ENCODE measurements at places on chromosomes 2 and 18.

GRCh38 chr2:172437419-172438341 is 10.3 kb downstream of the ITGA6 start:
- DNase-seq, result peak; percentile 66

DNA sequence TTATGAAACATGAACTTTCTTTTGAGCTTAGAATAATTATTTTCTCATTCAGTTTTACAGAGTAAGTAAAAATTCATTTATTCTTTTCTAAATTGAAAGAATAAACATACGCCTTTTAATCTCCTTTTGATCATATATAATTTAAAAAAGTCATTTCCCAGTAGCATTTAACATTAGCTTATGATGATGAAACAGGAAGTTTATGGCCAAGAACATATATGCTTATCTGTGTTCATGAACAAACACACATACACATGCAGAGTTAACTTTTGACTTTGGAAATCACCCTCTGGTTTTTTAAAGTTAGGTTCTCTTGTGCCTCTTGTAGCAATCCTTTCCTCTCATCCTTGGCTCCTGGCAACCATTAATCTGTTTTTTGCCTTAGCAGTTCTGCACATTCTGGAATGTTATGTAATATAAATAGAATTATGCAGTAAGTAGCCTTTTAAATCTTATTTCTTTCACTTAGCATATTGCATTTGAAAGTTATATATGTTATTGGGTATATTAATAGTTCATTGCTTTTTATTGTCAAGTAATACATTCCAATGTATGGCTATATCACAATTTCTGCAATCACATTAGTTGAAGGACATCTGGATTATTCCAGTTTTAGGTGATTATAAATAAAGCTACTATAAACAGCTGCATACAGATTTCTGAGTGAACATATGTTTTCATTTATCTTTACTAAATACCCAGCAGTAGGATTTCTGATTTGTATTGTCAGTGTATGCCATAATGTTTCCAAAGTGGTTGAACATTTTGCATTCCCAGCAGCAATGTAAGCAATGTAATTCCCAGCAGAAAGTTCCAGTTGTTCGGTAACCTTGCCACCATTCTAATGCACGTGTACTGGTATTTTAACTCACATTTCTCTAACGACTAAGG is 210.3 kb downstream of the ZRANB3 start:
- DNase-seq, result no peak

GRCh38 chr2:88091943-88092342 is 24.3 kb downstream of the SMYD1 start:
- DNase-seq, result no peak

GRCh38 chr2:29326926-29327325 is 211.7 kb downstream of the CLIP4 start:
- DNase-seq, result no peak

DNA sequence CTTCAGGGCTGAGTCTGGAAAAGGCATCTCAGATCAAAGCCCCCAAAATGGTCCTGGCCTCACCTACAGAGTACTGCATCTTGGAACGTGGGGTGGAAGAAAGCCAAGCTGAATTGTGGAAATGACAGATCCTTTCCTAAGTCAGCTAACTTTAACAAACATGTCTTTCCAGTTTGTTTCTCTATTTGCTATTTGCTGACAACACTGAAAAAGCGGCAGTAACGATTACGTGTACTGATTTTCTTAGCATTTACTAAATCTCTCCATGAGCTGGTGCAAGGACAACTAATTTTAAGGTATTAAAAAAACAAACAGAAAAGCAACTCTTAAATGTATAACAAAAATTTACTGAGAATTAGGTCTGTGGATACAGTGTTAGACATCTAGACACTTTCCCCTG is 1.1 kb downstream of the HIBCH start:
- DNase-seq, result no peak

DNA sequence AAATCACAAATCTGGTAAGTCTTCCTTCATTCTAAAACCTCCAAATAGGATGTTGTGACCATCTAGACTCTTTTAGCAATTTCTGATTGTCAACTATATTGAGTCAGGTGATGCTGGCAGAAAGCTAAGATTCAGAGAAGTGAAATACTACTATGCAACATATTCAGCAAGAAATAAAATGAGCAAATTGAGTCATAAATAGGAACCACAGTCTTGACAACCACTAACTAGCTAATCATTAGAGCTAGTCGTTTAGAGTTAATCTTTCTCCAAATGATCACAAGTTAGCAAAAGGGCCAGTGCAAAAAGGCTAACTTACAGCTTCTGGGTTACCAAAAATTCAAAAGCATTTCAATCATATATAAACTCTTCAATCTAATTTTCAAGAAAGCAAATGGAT is 54.5 kb downstream of the ROCK1 start:
- no peak for DNase-seq

DNA sequence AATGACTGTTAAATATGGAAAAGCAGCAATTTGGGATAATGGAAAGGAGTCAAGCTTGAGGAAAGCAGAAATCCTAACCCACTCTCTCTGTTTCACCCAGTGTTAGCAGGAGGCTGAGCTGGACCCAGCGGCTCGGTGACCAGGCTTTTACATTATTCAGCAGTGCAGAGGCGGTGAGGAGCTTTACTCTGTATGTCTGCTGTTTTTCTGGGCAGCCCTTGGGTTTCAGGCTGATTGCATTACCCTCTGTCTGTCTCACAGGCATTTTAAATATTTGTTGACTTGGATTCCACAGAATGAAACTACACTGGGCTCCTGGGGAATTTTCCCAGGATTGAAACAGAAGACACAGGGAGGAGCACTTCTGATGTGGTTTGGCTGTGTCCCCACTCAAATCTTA is 368.0 kb downstream of the GALR1 start:
- no peak for DNase-seq

Data from CD4-positive, alpha-beta T cell treated with Interleukin-2 at 100 ng/mL for 4 hours (primary cell).